ENCODE measurements at places on chromosomes 12 and 14.

GRCh38 chr12:59595883-59596540, at the start of gene SLC16A7:
TSS of gene SLC16A7 (plus strand) at chr12:59596029. CDS start at chr12:59704802, 108,773 bp downstream.
- DNase-seq = peak; percentile 64

DNA sequence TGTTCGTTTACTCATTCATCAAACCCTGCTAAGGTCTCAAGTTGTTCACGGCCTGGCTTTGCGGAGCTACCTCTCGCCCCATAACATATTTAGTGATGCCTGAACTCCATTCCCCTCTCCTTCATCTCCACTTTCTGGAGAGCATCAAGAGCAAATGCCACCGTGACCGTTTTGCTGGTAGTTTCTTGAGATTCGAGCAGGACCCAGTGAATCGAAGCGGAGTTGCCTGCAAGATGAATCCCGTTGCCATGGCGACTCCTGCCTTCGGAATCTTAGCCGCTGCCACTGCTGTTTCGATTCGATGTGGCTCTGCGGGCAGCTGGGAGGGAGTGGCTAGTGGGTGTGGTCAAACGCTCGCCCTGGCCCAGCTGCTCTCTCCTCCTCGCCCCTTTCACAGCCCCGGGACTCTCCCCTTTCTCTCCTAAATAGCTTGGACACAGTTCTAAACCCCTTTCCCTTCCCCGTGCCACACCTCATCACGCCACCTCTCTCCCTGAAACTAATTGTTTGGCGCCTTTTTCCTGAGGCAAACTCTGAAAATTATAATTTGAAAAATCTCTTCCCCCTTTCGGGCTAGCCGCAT, 1.4 kb downstream of the DAAM1 start:
- peak; percentile 94 for DNase-seq

- no peak for DNase-seq
These were observed 65.3 kb downstream of the KLHL28 start for GRCh38 chr14:44896275-44897040.

- DNase-seq = no peak
These were observed 62.6 kb downstream of the FBXL14 start for GRCh38 chr12:1531654-1532374.

- peak; percentile 81 for DNase-seq
These were observed 35.1 kb downstream of the MYL2 start for GRCh38 chr12:110885152-110885840.

GRCh38 chr12:6899427-6899826, 5.2 kb upstream of the LRRC23 start:
- no peak for DNase-seq

- DNase-seq = no peak
These were observed 21.0 kb downstream of the C12orf75 start for GRCh38 chr12:105351523-105351922.

DNA sequence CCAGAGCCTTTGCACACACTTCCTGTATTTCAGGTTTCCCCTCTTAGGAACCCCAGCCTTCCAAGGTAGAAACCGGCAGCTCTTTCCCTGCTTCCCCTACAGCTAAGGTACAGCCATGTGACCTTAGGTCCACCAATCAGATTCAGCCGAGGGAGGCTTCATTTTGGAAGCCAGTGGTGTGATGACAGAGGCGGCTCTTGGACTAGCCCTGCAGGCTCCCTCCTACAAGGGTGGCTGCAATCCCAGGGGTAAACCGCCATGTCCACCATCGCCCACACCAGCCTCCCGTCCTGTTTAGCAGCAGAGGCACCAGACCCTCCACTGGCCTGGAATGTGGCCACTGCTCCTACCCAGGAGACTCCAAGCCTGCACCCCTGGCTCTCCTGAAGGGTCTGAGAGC, 65.6 kb downstream of the SERPINA3 start:
- DNase-seq = no peak

DNA sequence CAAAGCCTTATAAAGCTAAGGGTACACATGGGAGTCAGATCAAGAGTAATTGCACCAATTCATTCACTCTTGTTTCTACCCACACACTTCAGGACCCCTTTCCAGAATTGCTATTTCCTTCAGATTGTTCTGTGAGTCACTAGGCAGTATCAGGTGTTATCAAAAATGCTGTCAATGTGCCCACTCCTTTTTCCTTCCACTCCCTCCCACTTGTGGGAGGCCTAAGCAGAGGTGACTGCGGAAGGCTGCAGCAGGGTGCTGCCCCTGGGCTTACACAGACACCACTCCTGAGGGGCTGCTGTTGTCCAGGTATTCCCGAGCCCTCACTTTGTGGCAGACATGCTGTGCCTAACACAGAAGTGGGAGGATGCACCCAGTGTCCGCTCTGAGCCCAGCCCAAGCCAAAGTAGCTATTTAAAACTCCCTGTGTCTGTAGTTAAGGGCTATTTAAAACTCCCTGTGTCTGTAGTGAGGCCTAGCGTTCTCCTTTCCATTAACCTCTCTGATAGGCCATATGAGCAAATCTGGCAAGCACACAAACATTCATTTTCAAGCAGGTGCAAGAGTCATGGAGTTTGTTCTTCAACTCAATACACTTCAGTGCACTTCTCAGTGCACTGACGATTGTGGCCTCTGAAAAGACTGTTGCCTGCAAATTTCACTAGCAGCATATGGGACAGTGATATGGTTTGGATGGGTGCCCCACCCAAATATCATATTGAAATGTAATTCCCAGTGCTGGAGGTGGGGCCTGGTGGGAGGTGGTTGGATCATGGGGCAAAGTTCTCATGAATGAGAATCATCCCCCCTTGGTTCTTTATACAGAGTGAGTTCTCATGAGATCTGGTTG, 117.8 kb downstream of the PHLDA1 start:
- DNase-seq = peak; percentile 67
